ENCODE measurements at places on chromosomes 1 and 21. TPM values are rescaled to one million over a fixed set of nuclear protein-coding genes. Genes with fewer than 3 reads are reported as not detected.

Gene CELA3B
- total RNA-seq, result not detected

GRCh38 chr1:45013551-45014209, 1.6 kb downstream of the UROD start:
- no peak for DNase-seq

Gene SHE
- not detected for total RNA-seq

- no peak for DNase-seq
Observed at GRCh38 chr1:232966663-232967062, 16.3 kb downstream of the NTPCR start.

GRCh38 chr1:220113136-220113695, 19.3 kb downstream of the IARS2 start:
- DNase-seq, result peak; percentile 16

- no peak for DNase-seq
Observed at GRCh38 chr1:40985161-40985560, 5.7 kb downstream of the CTPS1 start.

DNA sequence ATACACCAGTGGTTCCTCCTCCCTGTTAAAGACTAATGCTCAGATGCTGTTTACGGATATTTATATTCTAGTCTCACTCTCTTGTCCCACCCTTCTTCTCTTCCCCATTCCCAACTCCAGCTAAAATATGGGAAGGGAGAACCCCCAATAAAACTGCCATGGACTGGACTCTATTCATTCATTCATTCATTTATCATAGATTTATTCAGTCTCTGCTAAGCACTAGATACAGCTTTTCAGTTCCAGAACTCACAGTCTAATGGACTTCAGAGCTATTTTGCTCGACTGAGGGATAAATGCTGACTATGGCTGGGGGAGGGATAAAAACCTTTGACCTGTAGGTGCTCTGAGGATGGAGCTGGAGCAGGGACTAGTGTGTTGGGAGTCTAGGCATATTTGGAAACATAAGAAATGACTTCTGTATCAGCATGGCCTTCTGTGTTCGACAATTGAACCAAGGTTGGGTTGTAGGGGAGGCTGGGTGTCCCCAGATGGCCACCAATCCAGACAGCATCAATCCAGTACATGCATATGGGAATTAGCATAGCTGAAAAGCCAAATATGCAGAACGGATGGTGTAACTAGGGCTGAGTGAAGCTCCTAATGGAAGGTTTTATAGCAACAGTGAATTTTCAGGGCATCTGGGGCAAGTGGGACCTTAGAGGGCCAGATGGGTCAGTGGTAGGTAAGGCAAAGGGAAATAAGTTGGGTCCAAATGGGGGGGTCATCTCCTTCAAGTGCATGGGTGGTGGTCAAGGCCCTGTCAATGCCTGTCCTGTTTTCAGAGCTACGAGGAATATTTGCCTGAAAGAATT, 4.1 kb downstream of the APOA2 start:
- no peak for DNase-seq

DNA sequence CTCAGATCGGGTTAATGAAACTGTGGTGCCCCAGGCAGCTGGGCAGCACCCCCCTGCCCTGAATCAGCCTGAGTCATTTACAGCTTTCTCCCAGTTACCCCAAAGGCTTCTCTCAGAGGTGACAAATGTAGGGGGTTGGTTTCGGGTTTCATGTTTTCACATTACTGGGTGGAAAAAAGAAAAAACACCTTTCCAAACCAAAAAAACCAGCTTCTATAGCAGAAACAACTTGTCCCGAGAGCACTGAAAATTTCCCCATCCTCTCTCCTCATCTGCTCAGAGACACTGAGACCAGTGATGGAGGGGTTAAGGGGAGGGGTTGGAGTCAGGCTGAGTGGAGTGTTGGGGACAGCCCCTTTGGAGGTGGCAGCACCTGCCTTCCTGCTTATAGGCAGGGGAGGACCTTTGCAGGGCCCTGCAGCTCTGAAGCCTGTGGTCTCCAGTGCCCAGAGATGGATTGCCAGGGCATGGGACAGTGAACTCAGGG, 15.6 kb downstream of the UTP11 start:
- no peak for DNase-seq

Gene DHX9
- total RNA-seq, result 113 TPM

- no peak for DNase-seq
Observed at GRCh38 chr1:74399249-74399648, 113.2 kb downstream of the LRRC53 start.

GRCh38 chr21:26020081-26020480, 150.5 kb downstream of the APP start:
- DNase-seq, result no peak

Gene G0S2
- total RNA-seq, result 0.57 TPM

Gene ZNF670
- total RNA-seq, result 1.4 TPM
